Stimulated activated CD8-positive, alpha-beta memory T cell treated with anti-CD3 and anti-CD28 coated beads, Interleukin-7, amount 100 ng/mL, for 4 hours (primary cell): ENCODE measurements at places on chromosomes 16 and 17.

- no peak for DNase-seq
Measured at GRCh38 chr17:28908640-28909167, 5.8 kb upstream of the DHRS13 start.

DNA sequence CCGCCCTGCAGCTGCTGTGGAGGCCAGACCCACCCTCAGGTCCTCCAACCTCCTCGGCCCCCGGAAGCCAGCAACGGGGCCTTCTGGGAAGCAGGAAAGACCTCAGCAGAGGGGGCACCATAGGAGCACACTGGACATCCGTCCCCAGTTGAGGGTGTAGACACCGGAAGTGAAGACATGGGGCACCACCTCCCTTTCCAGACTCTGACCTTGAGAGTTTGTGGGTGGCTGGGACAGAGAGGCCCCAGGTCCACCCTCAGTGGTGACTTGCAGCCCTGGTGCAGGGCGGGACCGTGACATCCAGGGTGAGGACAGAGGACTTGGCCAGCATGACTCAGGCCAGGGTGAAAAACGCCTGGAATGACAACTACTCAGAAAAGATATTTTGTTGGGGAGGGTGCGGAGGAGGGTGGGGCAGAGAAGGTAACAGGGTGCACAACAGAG lies 19.9 kb downstream of the CEP295NL start:
- no peak for DNase-seq

DNA sequence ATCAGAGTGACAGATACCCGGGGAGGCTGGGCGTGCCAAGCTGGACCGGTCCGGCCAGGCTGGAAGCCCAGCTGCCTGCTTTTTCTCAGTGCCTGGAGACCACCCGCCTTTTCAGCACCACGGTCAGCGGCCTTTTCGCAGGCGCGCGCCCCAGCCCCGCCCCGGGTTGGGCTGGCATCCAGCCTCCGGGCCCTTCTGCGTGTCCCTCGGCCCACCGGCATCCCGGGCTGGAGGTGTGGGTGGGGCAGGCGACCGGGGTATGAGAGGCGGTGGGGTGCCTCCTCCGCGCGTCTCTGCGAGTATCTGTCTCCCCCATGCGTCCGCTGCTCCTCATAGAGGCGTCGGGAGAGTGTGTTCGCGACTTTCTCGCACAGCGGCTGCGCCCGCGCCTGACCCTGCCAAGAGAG lies 102.5 kb downstream of the MRM1 start:
- no peak for DNase-seq

GRCh38 chr17:16443511-16444257 lies 28.3 kb downstream of the TRPV2 start:
- DNase-seq: no peak

GRCh38 chr16:20289571-20289970 lies 37.7 kb downstream of the GP2 start:
- DNase-seq: no peak

DNA sequence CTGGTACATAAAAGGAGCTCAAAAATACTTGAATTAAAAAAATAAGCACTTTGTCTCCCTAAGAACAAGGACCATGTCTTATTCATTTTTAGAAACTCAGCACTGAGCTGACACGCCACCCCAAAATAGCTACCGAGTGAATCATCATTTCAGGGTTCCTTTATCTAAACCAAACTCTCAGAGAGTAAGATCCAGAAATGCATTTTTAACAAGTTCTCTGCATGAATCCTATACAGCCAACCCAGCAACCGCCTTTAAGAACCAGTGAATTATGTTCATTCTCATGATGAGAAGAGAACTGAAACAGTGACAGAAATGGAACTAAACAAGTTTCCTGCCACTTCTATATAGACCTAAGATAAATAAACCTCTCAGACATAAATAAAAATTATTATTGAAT lies 8.7 kb downstream of the C16orf87 start:
- DNase-seq: no peak

DNA sequence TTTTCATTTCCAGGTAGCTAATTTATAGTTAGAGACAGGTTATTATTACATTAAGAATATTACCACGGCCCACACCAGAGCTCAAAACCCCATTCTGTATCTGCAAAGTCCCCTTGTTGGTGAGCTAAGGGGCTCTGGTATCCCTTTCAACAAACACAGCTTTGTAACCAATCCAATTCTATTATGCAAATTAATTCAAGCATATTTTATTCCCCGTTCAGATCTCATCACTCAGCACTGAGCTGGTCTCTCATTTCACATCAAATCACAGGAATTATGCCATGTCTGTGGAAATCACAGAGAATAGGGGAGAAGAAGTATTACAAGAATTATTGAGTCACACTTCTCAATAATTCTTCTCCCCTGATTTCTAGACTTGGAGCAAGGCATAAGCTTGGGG lies 111.7 kb downstream of the CDH11 start:
- no peak for DNase-seq

- DNase-seq: no peak
Measured at GRCh38 chr16:2767140-2767731, 9.8 kb downstream of the ELOB start.

DNA sequence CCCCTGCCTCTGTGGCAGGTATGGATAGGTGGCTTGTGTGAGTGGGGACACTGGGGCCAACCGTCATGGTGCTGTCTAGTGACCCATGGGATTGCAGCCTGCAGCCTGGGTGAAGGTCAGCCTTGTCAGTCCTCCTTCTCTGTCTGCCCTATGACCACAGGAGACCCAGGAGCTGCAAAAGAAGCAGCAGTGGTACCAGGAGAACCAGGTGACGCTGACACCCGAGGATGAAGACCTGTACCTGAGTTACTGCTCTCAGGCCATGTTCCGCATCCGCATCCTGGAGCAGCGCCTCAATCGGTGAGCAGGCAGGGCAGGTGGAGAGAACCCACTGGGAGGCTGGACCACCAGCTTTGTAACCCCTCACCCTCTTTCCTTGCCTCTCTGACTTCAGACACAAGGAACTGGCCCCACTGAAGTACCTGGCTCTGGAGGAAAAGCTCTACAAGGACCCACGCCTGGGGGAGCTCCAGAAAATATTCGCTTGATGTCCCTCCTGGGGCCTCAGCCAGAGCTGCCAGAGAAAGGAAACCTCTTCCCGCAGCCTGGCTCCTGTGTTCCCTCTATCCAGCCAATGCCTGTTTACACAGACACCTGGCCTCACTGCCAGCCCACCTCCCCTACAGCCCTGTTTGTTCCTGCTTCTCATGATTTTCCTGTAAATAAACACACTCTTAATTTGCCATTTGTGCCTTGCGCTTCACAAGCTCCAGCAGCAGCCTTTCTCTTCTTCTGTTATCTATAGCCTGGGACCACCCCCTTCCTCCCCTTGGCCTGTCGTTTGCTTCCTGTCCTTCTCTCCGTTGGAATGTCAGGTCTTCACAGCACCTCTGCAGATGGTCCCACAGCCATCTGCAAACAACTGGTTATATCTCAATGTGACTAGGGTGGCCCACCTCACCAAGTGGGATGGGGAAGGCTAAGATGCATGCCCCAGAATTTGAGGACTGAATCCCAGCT lies 4.5 kb upstream of the KATNB1 start:
- no peak for DNase-seq

DNA sequence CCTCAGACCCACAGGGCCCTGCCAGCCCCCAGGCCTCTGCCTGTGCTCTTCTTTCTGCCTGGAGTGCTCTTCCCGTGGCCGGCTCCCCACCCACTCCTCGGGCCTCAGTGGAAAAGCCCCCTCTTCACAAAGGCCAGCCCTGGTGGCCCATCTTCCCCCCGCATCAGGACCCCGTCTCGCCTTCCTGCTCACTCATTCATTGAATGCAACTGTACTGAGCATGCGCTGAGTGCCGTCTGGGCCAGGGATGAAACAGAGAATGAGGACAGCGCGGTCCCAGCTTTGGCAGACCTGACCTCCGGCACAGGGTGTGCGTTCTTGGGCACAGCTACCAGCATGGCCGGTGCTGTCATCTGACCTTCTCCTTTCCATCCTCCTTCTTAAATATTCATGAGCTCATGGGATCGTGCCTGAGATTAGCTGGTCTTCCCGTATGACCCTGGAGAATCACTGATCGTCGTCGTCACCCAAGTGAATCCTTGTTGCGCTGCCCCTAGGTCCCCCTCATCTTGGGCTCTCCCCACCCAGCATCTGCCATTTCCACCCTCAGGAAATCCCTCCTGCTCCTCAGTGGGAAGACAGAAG lies 16.4 kb upstream of the OSGIN1 start:
- DNase-seq: no peak

DNA sequence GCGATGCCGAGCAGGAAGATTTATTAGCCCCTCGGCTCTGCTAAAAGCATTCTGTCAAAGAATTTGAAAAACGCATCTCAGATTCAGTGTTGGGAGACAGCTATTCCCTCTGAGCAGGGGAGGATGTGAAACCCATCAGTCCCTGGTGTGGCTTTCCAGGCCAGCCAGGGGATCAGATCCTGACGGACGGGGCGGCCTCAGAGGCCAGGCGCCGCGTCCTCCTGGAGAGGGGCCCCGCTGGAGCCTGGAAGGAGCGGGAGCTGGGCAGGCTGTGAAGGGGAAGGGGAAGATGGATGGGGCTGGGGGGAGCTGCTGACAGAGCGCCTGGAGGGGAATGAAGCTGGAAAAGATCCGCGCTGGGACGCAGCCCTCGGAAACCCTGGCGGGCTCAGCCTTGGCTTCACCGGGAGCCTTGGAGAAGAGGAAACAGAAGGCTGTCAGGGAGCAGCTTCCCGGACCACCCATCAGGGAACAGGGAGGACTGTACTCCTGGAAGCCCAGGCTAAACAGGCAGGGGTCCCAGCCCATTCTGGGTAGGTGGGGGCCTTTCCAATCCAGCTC lies 358.0 kb downstream of the C16orf95 start:
- no peak for DNase-seq

DNA sequence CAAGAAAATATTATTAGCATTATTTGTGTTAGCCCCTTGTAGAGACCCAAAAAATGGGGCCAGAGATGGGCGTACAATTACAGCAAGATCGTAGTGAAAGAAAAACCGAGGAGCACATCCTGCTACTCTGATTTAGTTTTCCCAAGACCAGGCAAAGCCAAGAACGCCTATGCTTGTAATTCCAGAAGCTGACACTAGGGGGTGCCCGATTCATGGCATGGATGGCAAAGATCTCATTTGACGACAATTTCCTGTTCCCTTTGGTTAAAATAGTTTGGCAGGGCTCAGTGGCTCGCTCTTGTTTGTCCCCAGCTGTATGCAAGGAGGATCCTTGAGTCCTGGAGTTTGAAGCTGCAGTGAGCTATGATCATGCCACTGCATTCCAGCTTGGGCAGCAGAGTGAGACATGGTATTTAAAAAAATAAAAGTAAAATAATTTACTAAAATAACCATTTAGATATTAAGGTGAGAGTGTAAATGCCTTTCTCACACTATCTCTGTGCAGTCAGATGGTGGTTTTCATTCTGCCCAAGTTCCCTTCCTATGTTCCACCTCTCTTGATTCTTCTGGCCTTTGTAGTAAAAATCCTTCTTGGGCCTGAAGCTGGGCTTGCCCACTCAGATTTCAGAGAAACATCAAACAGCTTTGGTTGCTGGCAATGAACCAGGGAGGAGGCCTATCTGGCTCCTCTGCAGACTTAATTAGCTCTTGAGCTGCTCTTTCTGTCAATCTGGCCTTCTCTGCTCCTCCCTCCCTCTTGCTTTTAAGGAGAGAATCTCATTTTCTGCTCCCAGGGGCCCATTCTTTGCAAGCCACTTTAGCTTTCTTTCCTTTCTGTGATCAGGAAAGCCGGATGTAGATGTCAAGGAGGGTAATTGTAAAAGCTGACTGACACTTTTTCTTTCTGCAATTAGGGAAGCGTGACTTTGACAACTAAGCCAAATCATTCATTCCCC lies 31.2 kb downstream of the TMEM238L start:
- DNase-seq: no peak

DNA sequence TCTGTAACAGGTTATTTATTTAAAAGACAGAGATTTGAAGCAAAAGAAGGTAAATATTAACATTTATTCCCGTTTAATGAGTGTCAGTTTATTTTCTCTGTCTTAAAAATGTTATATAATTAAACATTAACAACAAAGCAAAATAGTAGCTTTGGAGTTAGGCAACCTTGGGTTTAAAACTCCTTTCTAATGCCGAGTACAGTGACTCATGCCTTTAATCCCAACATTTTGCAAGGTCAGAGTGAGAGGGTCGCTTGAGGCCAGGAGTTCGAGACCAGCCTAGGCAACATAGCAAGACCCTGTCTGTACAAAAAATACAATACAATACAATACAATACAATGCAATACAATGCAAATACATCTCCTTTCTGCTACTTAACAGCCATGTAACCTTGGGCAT lies 128.7 kb downstream of the CHD9 start:
- no peak for DNase-seq

DNA sequence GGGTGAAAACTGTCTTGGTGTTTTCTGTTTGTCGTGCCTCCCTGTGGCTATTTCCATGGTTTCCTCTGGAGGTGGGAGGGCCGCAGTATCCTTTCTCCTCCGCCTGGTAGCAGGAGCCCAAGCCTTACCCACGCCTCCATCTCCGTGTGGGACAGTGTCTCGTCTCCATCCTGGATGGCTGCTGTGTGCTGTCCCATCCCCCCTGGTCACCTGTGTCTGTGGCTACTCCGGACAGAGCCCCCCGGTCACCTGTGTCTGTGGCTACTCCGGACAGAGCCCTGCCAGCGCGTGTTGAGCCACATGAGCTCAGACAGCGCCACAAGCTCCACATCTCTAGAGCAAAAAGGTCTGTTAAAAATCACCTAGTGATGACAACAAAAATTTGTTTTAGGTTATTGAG lies 198.2 kb upstream of the CHMP6 start:
- no peak for DNase-seq

- no peak for DNase-seq
Measured at GRCh38 chr17:62791767-62792446, 16.2 kb downstream of the MARCHF10 start.

DNA sequence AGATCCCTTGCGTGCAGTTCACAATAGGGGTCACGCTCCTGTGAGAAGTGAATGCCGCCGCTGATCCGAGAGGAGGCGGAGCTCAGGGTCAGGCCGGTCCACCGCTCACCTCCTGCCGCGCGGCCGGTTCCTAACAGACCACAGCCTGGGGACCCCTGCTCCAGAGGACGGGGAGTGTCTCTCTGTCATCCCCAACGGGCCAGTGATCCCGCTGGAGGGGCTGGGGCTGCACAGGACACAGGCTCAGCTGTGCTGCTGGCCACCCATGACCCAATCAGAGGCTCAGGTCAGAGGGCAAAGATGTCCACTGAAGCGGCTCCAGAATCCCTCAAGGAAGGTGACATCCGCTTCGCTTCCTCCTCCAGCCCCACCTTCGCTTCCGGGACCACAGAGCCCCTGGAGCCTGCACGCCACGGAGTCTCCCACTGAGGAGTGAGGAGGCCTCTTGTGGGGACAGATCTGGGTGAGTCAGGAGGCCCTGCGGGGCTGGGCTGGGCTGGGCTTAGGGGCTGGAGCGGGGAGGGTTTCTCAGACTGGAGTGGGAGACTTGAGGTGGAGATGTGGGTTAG lies 115.4 kb downstream of the METRNL start:
- DNase-seq: no peak

- DNase-seq: no peak
Measured at GRCh38 chr16:2960183-2961010, 3.7 kb upstream of the KREMEN2 start.

- DNase-seq: no peak
Measured at GRCh38 chr16:30060836-30061554, 4.6 kb upstream of the ALDOA start.

GRCh38 chr17:50106393-50107131 lies 11.4 kb downstream of the PDK2 start:
- no peak for DNase-seq
